ENCODE measurements at places on chromosomes 2 and 18.

DNA sequence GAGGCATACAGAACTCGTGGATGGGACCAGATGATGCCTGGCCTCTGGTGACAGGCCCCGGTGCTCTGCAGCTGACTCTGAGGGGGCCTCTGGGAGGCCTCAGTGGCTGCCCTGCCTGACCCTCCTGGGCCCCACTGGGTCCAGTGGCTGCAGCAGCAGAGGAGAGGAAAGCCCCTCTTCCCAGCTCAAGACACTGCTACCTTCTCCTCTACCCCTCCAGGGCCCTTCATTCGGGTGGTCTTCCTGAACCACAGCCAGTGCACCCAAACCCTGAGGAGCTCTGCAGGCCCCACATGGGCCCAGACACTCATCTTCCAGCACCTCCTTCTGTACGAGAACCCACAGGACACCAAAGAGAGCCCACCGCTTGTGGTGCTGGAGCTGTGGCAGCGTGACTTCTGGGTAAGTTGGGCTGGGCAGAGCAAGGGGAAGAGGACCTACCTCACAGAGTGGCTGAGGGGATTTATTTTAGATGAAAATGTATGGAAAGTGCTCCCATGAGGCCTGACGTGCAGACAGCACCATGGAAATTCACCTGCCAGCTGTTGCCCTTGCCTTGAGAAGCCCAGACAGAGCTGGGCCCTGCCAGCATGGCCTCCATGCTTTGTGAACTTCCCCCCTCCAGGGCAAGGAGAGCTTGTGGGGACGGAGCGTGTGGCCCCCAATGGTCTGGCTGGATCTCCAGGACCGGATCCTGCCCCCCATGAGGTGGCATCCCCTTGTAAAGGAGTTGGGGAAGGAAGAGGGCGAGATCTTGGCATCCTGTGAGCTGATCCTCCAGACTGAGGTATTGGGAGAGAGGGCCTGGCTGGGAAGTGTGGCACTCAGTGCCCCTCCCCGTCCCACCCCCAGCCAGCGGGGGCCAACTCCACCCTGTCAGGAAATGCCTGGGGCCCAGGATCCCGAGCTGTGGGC, 46.3 kb downstream of the LMAN2L start:
- DNase-seq: no peak

DNA sequence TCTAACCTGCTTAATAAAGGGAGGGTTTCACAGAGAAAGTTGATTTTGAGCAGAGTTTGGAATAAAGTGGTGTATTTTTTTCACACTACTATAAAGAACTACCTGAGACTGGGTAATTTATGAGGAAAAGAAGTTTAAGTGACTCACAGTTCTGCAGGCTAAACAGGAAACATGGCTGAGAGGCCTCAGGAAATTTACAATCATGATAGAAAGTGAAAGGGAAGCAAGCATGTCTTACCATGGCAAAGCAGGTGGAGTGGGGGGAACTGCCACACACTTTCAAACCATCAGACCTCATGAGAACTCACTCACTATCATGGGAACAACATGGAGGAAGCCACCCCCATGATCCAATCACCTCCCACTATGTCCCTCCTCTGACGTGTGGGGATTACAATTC, 546.7 kb downstream of the EPHA4 start:
- DNase-seq: no peak

GRCh38 chr2:13106302-13106701, 389.6 kb downstream of the TRIB2 start:
- DNase-seq: no peak

GRCh38 chr2:65146078-65146477, 16.2 kb upstream of the RAB1A start:
- DNase-seq: no peak

GRCh38 chr2:12636837-12637581, 79.7 kb upstream of the TRIB2 start:
- DNase-seq: peak; percentile 18

GRCh38 chr2:25159949-25160348, 8.4 kb downstream of the POMC start:
- no peak for DNase-seq

DNA sequence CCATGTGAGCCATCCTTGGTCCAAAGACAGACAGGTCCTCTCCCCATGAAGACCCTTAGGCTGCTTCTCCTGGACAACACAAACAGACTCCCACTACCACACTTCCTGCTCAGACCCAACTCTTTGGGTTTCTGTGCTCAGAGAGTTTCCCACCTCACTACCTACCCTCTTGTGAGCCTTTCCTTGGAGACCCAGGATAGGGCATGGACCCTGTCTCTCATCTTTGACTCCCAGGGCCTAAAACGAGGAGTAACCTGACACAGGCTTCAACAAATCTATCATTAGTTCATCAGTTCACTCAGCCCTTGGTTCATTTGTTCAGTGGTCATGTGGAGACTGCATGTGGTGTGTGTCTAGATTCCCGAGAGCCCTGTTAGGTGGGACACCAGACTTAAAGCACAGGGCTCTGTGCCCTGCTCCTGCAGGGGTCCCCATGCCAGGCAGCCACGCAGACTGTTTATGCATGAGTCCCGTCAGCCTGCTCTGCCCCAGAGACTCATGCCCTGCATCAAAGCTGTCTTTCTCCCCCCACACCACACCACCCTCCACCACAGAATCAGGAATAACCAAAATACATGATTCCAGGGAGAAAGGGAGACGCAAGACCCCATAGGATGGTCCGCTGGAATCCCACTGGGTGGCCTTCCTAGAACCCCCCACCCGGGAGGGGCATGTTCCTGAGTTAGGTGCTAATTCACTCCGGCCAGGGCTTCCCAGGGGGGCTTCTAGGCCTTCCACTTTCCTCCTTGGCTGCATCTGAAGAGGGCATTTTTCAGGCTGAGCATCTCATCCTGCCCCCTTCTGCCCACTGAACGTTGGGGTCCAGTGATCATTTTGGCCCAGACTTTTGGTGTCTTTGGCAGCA, 100.2 kb upstream of the TEX51 start:
- DNase-seq: no peak

- DNase-seq: no peak
These were observed 493.0 kb upstream of the NRP2 start for GRCh38 chr2:205189301-205189700.

DNA sequence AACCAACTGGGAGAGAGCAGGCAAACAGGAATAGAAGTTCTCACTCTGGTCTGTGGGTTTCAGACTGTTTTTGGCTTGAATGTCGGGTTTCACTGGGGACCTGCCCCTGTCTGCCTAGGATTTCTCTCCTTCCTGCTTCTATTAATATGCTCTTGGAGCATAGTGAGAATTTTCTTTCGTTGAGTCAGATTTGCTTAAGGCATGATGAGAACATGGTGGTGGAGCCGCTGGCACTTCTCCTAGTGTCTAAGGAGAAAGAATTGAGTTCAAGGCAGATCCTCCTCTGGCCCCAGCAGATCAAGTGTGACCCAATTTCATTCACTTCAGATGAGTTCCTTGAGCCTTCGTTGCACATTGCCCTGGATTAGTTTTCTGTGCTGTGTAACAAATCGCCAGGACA, 103.9 kb upstream of the HS6ST1 start:
- DNase-seq: peak; percentile 8

GRCh38 chr2:72919414-72920317, 2.3 kb downstream of the EMX1 start:
- no peak for DNase-seq

DNA sequence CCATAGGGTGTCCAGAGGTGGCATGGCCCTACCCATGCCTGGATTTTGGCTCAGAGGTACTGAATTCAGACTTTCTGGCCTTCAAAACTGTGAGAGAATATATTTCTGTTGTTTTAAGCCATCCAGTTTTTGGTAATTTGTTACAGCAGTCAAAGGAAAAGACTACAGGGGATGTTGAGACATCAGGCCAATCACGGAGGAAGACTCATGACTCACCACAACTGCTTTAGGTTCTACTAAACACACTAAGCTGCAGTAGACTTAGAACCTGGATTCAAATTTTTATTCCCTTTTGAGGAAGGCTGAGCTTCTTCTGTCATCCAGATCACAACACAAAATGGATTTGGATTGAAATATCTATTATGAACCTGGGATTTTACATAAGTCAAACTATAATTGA, 12.0 kb upstream of the C2orf66 start:
- DNase-seq: no peak

DNA sequence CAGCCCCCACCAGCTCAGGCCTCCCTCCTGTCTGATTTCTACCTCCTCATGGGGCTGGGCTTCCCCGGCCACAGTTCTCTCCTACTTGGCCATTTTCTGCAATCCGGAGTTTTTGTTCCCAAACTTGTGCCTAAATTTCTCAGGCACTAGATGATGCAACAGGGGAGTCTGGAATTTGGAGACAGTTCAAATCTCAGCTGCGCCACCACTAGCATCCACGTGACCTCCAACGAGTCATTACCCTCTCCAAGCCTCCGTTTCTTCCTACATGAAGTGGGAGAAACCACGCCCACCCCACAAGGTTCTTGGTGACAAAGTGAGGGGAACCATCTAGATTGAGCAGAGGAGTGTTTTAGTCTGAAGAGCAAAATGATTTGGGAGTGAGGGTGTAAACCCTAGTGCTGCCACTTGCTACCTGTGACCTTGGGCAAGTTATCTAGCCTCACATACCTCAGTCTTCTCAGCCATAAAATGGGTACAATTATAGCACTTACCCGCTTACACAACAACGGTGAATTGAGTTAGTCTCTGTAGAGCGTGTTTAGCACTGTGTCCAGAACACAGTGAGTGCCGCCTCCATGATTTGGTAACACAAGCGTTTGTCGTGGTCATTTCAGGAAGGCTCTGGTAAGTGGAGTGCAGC, 61.4 kb upstream of the ASAP2 start:
- peak; percentile 58 for DNase-seq

- DNase-seq: no peak
These were observed 96.7 kb downstream of the PMAIP1 start for GRCh38 chr18:59996370-59996966.

GRCh38 chr2:150689590-150689989, 202.1 kb upstream of the RND3 start:
- DNase-seq: no peak

DNA sequence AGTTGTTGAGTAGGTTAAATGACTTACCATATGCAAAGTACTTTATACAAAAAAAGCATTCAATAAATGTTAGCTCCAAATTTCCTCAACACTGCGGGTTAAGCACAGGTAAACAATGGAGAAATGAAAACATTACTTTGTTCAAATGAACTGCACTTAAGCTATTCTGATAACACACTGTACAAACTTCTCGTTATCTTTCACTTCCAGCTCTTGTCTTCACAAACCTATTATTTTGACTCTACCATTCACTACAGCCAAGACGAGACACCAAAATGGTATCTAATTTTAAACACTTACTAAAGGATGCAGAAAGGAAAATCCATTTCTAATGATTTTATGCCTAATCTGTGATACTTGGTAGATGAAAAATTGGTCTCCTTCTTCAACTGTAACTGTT, 43.8 kb downstream of the SLC40A1 start:
- no peak for DNase-seq

DNA sequence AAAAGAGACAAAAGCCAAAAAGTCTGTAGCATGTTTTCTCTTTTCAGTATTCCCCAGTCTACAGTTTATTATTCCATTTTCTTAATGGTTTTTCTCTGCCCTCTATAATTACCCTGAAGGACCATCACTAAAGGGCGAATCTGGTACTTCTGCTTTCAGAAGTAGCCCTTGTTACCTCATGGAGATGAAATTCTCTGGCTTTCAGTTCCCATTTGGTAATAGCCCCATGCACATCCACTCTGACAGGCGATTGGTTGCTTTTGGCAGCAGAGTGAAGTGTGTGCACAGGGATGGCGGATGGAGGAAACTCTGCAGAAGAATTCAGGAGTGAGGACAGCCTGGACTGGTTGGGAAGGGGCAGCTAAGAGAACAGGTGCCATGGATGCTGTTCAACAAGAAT, 66.3 kb upstream of the NABP1 start:
- no peak for DNase-seq

DNA sequence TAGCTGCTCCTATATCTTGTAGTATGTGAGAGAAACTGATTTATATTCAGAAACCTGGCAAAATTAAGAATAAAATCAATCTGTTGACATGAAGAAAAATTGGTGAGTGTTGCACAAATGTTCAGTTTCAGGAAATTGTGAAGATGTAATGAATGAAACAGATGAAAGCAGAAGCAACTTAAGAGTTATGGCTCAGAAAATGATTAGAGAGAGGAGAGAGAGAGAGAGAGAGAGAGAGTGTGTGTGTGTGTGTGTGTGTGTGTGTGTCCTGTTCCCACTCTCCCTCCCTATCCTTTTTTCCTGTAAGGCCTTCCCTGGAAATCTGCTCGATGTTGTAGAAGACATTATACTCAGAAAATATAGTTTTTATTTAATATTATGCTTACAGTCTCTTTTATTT, 31.4 kb downstream of the MAP4K4 start:
- DNase-seq: no peak

- no peak for DNase-seq
These were observed 181.3 kb downstream of the INHBB start for GRCh38 chr2:120526997-120527945.

- no peak for DNase-seq
These were observed 96.7 kb downstream of the DGKD start for GRCh38 chr2:233450864-233451575.

DNA sequence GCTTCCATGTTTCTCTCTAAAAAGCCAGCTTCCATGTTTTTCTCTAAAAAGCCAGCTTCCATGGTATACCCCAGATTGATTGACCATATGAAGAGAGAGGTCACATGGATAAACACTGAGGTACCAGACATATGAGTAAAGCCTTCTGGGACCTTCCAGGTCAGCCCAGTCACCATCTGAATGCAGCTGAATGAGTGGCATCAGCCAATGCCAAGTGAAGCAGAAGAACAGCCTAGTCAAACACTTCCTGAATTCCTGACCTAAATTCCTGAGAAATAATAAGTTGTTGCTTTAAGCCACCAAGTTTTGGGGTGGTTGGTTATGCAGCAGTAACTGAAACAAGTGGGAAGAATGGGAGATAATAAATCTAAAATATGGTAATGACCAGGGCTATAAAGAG, 5.7 kb upstream of the ALS2 start:
- no peak for DNase-seq

DNA sequence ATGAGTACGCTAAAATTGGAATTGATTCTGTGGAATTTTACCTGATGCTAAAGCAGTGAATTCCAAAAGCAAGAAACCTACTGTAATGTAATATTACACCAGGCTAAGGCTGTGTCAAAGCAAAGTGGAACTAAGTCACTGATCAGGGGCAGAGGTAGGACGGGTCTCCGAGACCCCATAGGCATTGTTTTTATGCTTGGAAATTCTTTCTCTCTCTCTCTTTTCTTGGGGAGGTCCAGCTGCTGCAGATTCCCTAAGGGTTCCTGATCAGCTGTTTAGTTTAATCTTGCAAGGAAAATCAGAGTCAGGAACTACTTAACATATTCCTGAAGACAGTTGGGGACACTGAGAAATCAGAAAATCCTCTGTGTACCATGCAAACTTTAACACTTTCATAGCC, 220.2 kb downstream of the SRBD1 start:
- no peak for DNase-seq

- no peak for DNase-seq
These were observed 629.6 kb upstream of the FANCL start for GRCh38 chr2:58870704-58871103.

GRCh38 chr18:48543228-48543627, 4.4 kb downstream of the CTIF start:
- no peak for DNase-seq

- DNase-seq: no peak
These were observed 66.1 kb downstream of the RBBP8 start for GRCh38 chr18:22999212-22999611.

GRCh38 chr2:15747603-15748471, 156.2 kb downstream of the DDX1 start:
- no peak for DNase-seq

GRCh38 chr2:169752752-169753151, 19.1 kb downstream of the KLHL23 start:
- DNase-seq: no peak
